Bronchial epithelial cell (primary cell): ENCODE measurements at places on chromosomes 7 and 10. TPM values are rescaled to one million over a fixed set of nuclear protein-coding genes. Genes with fewer than 3 reads are reported as not detected.
A peak's percentile ranks its signal among the peaks of the same experiment; 100 is the strongest.

The PTF1A gene
- not detected in 2 replicates for total RNA-seq

The CPA4 gene
- total RNA-seq = 5.3 and 5.6 TPM in 2 replicates

The IMMP2L gene
- total RNA-seq = 19.0 and 25.9 TPM in 2 replicates

The SPDYE2 gene
- total RNA-seq = not detected in 2 replicates

The FAM25G gene
- total RNA-seq = 1.4 TPM in 1 of 2 replicates, not detected in the other

The FRA10AC1 gene
- 4.7 and 7.2 TPM in 2 replicates for total RNA-seq

The AGMO gene
- total RNA-seq = under 0.01 and 0.26 TPM in 2 replicates

The UNCX gene
- total RNA-seq = not detected in 2 replicates

The MEOX2 gene
- total RNA-seq = not detected in 2 replicates

The GTPBP4 gene
- total RNA-seq = 45.0 and 74.4 TPM in 2 replicates

The RNF148 gene
- 0.26 TPM in 2 replicates for total RNA-seq

The ARL5B gene
- total RNA-seq = 16.1 and 18.1 TPM in 2 replicates

The FAM13C gene
- under 0.01 TPM in 1 of 2 replicates, not detected in the other for total RNA-seq

- no peak for DNase-seq
Measured at GRCh38 chr7:13327669-13328068, 640.2 kb downstream of the ARL4A start.

DNA sequence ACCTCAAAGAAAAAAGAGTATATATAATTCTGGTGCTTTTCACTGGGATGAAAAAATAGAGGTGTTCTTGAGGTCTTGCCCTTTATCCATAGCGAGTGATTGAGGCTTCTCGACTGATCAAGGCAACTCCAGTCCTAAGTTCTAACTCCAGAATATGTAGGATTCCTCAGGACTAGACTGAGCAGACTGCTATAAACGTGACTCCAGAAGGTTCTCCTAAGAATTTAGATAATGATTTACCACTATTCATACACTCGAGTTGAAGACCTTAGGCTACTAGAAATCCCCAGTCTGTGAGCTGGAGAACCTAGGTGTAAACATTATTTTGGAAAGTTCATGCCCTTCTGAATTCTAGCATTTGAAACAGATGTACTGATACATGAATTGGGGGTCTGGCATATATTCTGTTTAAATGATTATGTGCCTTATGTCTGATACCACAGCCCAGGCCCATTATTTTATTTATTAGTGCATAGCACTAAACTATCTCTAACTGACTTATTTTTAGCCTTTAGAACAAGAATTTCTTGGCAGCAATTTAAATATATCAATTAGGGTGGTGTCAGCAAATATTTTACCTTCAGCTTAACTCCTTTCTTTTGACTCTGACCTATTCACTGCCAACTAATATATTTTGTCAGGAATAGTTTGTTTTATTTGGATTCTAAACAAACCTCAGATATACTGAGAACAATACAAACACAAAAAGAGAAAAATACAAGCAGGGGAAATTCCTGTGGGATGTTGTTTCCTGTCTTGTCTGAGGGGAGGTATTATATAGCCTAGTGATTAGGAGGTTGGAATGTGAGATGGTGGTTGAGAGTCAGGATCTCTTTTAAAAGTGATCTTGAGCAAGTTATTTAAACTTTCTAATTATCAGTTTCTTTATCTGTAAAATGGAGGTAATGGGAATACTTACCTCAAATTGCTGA is 75.8 kb downstream of the PODXL start:
- DNase-seq = no peak

GRCh38 chr7:8177109-8177933 is 84.6 kb downstream of the ICA1 start:
- no peak for DNase-seq

DNA sequence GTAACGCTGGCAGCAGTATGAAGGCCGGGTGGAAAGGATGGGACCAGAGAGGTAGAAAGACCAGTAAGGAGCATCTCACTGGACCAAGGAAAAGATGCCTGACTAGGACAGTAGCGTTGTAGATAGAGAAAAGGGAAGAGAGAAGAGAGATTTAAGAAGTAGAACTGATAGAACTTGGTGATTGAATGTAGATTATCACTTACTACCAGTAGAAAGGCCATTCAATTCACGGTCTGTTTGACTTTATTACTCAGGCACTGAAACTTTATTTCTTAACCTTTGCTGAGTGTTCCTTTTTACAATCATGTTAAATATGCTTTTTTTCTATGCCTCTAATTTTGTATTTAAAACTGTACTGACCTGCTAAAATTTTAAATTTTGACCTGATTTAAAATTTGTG is 12.2 kb downstream of the MCU start:
- no peak for DNase-seq

DNA sequence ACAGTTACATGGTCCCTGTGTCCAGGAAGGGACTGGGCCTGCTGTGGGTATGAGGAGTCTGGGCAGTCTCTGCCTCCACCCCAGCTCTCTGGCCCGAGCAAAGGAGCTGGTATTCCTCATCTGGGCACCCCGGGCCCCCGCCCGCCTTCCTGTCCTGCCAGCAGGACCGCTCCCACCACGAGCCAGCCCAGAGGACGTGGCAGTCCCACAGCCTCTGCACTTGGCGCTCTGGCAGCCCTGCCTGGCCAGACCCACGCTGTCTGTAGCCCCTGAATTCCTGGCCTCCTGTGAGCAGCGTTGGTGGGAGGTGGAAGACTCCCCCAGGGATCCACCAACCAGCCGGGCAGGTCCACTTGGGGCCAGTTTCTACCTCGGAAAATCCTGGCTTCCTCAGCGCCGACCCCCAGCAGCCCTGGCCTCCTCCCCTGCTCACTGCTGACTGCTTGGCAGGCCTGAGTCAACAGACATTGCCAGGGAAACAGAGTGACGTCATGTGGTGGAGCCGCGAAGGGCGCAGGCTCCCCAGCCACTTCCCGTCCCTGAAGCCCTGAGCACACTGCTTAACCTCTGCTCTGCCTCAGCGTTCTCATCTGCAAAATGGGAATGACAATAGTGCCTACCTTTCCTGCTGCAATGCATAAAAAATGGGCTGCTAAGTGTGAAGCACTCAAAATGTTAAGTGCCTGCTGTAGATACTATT is 21.6 kb upstream of the LIMK1 start:
- peak; percentile 85 for DNase-seq

- DNase-seq = no peak
Measured at GRCh38 chr10:10811562-10811961, 206.1 kb upstream of the CELF2 start.

GRCh38 chr10:62492012-62492869 is 118.1 kb downstream of the ZNF365 start:
- peak; percentile 79 for DNase-seq

- peak; percentile 59 for DNase-seq
Measured at GRCh38 chr7:27364344-27364758, 121.7 kb downstream of the EVX1 start.

DNA sequence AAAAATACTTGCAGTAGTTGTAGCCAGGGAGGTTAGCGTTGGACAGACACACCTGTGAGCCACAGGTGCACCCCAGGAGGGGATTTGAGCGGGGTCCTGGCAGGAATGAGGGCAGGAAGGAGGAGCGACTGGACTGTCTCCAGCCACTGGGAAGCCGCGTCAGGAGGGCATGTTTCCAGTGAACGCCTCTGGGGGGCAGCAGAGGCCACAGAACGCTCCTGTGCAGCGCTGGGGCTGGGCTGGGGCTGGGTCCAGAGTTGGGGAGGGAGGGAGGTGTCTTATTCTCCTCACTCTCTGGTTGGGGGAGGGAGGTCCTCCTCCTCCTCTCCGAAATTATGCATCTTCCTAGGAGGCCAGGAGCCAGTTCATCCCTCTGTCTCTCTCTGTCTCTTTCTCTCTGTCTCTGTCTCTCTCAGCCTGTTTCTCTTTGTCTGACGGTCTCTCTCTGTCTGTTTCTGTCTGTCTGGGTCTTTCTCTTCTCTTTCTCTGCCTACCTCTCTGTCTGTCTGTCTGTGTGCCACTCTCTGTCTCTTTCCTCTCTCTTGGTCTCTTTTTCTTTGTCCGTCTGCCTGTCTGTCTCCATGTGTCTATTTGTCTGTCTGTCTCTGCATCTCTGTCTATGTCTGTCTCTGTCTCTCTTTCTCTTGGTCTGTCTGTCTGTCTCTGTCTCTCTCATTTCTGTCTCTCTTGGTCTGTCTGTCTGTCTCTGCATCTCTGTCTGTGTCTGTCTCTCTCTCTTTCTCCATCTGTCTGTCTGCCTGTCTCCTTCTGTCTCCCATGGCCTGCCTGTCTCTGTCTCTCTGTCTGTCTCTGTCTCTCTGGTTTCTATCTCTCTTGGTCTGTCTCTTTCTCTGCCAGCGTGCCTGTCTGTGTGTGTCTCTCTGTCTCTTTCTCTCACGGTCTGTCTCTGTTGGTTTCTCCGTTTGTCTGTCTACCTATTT is 9.9 kb upstream of the PSMG3 start:
- DNase-seq = peak; percentile 33

GRCh38 chr7:30941582-30942323 is 22.0 kb upstream of the GHRHR start:
- no peak for DNase-seq

DNA sequence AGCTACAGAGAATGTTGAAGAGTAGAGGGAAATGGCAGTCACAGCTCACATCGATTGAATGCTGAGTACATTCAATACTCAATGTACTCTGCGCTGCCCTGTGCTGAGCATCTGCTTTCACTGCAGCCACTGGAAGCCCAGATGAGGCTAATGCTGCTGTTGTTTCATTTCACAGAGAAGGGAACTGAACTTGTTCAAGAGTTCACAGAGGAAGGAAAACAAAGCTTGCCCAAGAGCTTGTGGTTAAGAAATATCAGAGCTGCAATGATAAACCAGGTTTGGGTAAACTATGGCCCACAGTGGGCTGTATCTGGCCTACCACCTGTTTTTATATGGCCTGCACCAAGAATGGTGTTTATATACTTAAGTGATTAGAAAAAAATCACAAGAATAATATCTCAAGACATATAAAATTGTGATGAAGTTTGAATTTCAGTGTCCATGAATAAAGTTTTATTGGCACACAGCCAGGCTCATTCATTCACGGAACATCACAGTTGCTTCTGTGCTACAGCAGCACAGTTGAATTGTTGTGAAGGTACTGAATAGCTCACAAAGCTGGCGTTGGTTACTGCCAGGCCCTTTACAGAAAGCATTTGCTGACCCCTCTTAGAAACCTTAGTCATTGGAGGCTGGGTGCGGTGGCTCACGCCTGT is 64.1 kb downstream of the CFAP58 start:
- DNase-seq = no peak

GRCh38 chr7:51297986-51298385 is 18.6 kb downstream of the COBL start:
- no peak for DNase-seq

DNA sequence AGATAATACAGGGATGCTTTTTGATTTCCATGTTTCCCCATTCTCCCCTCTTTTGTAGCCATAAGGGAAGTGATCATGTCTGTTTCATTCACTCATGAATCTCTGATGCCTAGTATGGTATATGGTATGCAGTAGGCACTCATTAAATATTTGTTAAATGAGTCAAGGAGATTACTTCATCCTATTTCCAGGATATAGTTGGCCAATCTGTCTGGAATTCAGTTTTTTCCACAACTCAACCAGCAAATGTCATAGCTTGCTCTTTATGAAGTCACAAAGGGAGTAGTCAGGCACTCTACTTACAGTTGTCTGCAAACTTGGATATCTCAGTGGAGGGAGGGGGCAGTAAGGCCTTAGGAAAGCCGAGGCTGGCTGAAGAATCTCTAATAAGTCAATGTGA is 853.6 kb downstream of the LRMDA start:
- DNase-seq = peak; percentile 96

GRCh38 chr7:55369427-55370400 is 4.6 kb downstream of the LANCL2 start:
- peak; percentile 22 for DNase-seq

GRCh38 chr10:59675812-59676211 is 33.8 kb downstream of the SLC16A9 start:
- no peak for DNase-seq

DNA sequence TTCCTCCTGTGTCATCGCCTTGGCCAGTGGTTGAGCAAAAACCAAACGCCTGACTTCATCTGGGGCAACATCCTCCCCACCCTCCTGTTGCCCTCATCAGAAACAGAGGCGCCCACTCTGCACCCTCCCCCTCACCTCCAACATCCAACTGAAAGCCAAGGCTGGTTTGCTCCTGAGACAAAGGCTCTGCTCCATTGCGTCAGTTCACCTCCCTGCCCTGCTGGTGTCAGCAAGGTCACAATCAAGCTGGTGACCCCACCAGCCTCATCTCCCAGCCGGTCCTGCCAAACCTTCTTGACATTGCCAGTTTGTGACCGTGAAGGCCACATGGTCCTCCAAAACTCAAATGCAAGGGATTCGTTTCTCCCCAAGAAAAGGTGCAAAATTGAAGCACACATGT is 131.7 kb upstream of the ADAM12 start:
- no peak for DNase-seq

DNA sequence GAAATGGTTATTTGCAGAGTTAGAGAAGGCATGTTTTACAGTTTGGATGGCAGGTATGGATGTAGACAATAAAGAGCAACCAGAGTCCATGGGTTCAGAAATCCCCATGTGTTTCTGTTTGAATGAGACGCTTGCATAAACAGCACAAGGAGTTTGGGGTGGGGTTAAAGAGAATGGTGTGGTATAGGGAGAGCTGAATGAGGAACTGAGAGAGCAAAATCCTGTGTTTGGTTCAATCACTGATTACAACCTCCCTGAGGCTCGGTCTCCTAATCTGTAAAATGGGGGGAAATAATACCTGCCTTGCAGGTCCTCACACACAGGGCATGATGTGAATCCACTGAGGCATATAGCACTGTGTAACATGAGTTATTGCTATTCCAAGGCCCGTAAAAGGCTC is 23.7 kb downstream of the CAV1 start:
- DNase-seq = no peak

GRCh38 chr7:147245274-147245673 is 1128.7 kb downstream of the CNTNAP2 start:
- peak; percentile 12 for DNase-seq

GRCh38 chr10:77355844-77356243 is 281.8 kb downstream of the KCNMA1 start:
- peak; percentile 96 for DNase-seq

- DNase-seq = no peak
Measured at GRCh38 chr10:16814012-16814411, 3.2 kb downstream of the RSU1 start.

DNA sequence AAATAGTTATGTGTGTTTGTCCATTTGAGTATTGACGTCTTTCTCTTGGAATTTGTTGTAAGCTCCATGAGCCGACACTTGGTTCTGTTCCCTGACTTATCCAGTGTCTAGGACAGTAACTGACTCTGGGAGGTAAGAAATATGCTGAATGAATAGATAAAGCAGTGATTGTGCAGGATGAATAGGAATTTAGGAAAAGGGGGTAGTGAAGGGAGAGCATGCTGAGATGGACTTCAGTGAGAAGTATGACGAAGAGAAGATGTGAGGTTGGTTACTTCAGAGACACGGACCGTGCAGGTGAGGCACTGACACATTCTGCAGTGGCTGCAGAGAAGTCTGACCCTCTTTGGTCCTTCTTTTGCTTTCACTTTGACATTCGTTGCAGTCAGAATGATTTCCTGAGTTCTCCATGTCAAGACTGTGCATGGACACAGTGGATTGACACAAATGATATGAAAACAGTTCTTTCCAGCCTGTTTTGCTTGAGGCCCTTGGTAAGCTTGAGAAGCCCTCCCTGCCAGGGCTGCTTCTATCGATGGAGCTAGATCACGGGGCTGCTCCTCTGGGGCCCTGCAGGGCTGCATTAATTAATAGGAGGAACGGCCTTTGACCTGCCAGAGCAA is 261.5 kb upstream of the SORCS1 start:
- DNase-seq = no peak

GRCh38 chr10:88913127-88913526 is 33.1 kb downstream of the STAMBPL1 start:
- DNase-seq = no peak

GRCh38 chr7:111518264-111518663 is 44.0 kb downstream of the IMMP2L start:
- no peak for DNase-seq

GRCh38 chr10:7243873-7244272 is 167.0 kb downstream of the SFMBT2 start:
- DNase-seq = no peak

- no peak for DNase-seq
Measured at GRCh38 chr7:147438216-147438615, 1152.3 kb upstream of the C7orf33 start.
